ENCODE measurements at places on chromosomes 5 and 9.

- no peak for DNase-seq
Observed at GRCh38 chr9:96554326-96554725, 65.3 kb downstream of the CDC14B start.

DNA sequence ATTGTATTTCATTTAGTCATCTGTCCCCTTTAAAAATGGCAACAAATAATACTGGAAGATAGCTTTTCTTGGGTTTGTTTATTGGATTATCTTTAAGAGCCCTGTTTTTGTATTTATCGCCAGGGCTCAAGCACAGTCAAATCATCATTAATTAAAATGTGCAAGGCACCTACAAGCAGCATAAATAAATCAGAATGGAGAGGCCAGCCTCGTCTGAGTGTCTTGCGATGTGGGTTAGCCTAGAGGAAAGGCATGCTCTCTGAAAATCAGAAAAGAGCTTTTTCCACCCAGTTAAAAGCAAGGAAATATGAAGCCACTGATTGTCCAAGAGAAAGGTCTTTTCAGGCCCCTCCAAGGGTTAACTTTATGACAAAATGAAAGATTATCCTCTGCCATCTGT lies 31.8 kb downstream of the ZFAND5 start:
- DNase-seq = no peak

DNA sequence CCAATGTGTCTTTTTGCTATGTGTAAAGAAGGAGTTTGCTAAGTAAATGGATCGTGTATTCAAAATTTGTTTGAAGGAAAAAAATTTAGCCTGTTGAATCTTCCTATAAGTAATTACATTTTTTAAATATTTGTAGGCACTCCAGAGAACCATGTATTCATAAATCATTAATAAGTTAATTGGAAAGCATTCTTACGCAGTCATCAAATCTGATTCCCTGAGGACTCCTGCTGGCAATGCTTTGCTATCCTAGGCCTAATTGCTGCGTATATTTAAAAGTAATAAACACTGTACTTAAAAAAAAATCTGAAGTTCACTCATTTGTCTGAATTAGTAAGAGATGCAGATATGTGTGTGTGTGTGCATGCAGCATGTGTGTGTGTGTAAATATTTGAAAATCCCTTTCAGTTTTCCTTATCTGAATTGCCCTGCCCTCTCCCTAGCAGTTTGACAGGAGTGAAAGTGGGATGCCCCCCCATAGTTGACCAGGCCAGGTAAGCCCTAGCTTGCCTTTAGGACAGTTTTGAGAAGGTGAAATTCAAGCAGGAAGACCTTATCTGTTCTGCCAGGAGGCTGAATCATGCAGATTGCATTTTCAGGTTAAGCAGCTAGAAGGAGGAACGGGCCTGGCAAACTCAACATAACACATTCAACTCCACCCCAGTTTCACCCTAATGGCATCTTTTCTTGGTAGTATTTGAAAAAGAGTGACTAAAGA lies 81.2 kb upstream of the DNAH5 start:
- DNase-seq = no peak

GRCh38 chr9:16668734-16669295 lies 201.7 kb downstream of the BNC2 start:
- no peak for DNase-seq

- no peak for DNase-seq
Observed at GRCh38 chr9:137198051-137198901, 2.3 kb downstream of the TPRN start.

DNA sequence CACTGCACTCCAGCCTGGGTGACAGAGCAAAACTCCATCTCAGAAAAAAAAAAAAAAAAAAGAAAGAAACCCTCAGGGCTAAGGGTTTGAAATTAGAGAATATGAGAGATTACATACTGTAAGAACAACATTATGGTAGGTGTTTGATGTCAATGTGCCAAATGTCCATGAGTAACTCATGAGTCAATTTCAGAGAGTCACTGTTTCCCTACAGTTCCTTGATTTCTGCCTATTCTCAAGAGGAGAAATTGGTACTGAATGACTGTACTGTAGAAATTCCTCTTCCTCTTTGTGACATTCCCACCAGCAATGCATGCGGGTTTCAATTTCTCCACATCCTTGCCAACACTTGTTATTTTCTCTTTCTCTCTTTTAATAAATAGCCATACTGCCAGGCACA lies 35.2 kb downstream of the MARVELD2 start:
- no peak for DNase-seq

DNA sequence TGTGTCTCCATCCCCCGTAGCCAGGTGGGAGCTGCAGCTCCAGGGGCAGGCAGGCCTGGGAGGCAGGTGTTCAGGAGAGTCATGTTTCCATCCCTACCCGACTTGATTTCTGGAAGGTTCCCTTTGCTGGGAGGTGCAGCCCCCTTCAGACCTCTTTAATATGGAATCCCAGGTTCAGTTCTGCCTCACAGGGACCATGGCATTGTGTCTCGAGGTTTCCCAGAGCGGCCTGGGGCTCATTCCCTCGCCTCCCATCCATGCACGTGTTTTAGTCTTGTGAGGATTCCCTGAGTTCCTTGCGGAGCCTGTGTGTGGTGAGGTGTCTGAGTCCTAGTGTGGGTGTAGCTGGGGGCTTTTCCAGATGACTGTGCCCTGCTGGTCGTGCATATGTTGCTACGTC lies 16.5 kb upstream of the AHRR start:
- no peak for DNase-seq

DNA sequence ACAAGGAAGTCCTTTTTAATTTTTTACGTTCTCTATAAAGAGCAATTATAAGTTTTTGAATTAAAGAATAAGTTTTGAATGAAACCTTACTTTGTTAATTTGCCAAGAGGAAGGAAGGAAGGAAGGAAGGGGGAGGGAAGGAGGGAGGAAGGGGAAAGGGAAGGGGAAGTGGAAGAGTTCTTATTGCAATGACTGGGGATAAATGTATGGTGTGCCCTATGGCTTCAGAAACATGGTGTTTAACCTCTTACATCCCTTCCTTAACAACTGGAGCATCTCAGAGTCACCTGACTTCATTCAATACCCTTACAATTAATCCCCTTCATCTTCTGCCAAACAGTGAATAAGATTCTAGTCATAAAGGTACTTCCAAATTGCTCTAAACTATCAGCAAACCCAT lies 16.0 kb downstream of the CEMIP2 start:
- DNase-seq = peak; percentile 56

DNA sequence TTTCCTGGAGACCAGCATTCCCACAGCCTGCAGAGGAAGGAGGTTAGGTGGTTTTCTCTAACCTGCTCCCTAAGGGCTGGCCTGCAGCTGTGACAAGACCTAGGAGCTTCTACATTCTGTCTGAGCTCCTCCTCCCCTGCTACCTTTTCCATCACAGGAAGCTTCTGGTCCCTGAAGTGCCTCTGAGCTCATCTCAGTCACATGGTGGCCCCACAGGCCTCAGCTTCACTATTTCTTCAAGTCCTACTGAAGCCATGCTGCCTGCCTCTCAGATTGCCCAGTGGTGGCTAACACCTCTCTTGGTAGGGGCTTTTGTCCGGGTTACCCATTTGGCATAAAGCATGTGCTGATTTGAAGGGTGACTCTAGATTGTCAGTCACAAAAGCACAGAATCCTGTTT lies 259.4 kb downstream of the CRB2 start:
- no peak for DNase-seq

- DNase-seq = no peak
Observed at GRCh38 chr5:136853971-136854370, 488.6 kb upstream of the TRPC7 start.

DNA sequence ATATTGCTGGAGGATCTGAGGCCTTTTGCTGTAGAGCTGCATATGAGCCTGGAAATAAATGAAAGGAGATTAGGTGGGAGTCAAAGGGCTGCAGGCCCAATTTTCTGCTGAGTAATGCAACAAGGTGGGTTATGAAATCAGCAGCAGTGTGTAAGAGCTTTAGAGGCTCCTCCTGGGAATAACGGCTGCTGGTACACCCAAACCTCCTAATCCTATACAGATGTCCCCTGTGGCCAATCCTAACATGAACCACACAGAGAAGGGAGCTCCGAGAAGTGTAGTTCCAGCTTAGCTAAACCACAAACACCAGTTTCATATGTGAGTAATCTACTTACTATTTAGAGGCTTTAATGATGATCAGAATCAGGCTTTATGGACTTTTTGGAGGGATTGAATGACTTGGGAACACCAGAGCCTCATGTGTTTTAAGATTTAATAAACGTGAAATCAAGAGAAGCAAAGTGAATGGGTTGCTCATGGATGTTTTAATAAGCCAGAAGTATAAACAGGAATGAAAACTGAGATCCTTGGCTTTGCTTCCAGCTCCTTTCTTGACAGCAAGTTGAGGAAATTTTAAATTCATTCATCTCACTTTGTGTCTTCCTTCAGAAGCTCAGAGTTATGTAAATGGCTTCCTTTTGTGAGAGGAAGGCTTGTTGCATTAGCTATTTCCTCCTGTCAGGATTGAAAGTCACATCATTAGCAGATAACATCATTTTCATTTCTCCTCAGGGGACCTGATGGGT lies 437.5 kb downstream of the TMEM232 start:
- DNase-seq = no peak

DNA sequence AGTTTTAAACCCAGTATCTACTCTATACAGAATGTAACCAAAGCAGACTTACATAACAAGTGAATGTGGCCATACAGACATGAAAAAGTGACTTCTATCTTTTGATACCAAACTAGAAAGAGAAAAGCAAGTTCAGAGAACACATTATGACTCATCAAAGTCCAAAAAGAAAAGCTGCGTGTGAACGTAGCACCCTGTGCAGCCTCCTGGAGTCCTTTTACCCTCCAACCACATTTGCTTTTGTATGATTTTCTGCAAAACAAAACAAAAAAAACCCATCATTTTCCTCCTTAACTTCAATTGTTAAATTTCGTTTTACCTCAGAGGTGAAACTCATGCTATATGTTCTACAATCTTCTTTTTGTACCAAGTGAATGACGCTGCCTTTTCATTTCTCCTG lies 2.8 kb upstream of the SMARCA2 start:
- DNase-seq = no peak

All from NCI-H1105 (cell line).